ENCODE measurements at places on chromosomes 6 and 20.
A peak's percentile ranks its signal among the peaks of the same experiment; 100 is the strongest.

DNA sequence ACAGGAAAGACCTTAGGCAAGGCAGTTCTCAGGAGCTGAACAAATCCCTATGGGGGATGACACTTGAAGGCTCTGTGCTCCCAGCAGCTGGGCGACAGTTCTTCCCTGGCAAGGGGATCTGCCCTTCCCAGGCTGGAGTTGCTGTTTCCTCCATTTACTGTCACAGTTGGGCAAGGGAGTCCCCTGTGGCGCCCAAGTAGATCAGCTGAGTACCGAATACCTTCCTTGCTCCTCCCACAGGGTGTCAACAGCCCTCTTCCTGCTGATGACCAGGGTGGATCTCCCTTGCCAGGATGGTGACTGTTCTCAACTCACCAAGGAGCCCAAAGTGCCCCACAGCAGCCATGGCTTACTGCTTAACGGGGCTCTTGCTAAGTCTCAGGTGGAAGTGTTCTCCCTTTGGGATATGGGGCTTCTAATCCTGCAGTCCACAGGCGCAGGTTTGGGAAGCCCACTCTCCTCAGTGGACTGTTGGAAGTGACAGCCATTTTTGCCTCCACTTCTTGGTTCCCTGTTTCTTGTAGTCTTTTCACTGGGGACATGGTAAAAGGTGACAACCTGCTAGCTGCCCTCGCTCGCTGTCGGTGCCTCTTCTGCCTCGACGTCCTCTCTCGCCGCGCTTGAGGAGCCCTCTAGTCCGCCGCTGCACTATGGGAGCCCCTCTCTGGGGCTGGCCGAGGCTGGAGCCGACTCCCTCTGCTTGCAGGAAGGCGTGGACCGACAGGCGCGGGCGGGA is 5.7 kb upstream of the PSMG4 start:
- no peak overlapping the region for H3K27ac ChIP-seq
- no peak overlapping the region for H3K4me3 ChIP-seq
- no peak for DNase-seq
- H3K36me3 ChIP-seq: no peaks in the 10 kb centered on the region
- peaks cover 4% of the 10 kb centered on the region for H3K27me3 ChIP-seq
- H3K4me1 ChIP-seq: peaks cover 4% of the 10 kb centered on the region

DNA sequence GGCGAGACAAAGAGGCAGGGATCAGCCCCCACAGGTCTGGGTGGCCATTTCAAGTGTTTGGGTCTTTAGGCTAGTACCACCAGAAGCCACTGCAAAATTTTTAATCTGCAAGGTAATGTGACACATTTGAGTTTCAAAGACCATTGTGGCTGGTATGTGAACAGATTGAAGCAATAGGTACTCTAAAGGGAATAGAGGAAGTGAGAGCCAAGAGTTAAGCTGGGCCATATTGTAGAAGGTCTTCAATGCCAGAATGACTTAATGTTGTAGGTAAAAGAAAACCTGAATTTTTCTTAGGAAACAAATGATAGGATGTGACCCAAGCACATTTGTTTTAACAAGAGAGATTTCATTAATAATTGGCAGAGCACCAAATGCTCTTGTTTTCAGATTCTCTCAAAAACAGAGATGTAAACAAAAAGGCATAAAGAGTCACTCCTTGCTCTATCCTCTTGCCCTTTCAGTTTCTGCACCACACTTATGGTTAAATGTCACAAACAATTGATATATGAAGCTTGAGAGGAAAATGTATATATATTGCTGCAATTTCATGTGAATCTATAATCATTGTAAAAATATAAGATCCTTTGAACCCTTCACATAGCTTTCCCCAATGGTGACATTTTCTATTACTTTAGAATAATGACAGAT is 307.1 kb upstream of the PLN start:
- H3K36me3 ChIP-seq: no peaks in the 10 kb centered on the region
- H3K27me3 ChIP-seq: no peaks in the 10 kb centered on the region
- no peak for DNase-seq
- no peak overlapping the region for H3K27ac ChIP-seq
- H3K4me3 ChIP-seq: no peak overlapping the region

DNA sequence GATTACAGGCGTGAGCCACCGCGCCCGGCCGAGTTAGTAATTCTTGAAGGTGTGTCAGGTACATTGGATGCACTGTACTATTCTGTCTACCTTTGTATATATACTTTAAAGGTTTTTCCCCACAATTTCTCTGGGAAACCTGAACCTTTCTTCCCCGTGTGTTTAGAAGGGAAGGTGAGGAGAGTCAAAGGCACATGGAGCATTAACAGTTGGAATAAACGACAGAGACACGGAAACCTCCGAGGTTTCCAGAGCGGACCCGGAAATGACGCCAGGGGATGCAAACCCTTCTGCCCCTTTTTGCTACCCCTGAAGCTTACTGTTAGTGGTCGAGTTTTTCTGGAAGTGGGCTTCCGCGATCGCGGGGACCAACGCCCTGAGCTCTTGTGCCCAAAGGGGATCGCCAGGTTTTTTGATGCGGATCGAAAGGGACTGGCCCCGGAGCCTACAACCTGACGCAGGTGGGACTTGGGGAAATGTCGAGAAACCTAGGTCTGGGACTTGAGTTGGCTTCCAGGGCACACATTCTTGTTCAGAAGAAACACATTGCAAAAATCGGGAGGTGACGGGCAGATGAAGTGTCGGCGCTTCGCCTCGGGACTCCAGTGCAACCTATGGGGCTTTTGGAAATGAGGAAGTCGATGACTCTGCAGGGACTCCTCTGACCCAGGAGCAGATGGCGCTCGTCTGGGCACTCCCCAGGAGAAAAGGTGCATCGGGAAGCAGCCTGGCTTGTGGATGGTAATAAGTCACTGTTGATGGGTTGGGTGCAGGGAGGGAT is 218.2 kb downstream of the OR2B2 start:
- H3K4me1 ChIP-seq: peaks cover 3% of the 10 kb centered on the region
- no peaks in the 10 kb centered on the region for H3K36me3 ChIP-seq
- H3K4me3 ChIP-seq: peak overlapping the region; percentile 66
- no peaks in the 10 kb centered on the region for H3K27me3 ChIP-seq

- no peaks in the 10 kb centered on the region for H3K36me3 ChIP-seq
- no peaks in the 10 kb centered on the region for H3K27me3 ChIP-seq
- peak overlapping the region; percentile 93 for H3K27ac ChIP-seq
Measured at GRCh38 chr20:62925420-62926228, 681 bp downstream of the DIDO1 start.

DNA sequence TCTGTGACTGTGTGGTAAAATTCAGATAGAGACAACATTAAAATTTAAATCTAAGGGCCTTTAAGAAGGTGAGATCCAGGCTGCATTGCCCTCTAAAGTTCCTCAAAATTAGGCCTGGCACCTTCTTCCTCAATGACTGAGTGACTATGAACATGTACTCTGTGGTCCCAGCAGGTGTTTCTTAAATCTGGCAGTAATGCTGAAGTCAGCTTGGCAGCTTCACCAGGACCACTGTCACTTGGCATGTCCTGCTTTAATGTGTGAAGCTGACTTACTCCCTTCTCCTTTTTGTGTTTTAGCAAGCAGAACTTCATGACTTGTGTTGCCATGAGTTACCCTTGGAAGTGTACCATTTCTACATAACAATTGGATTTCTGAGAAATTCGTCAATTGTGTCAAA is 141.7 kb downstream of the NKAIN2 start:
- no peaks in the 10 kb centered on the region for H3K27me3 ChIP-seq
- H3K4me3 ChIP-seq: no peak overlapping the region
- no peak for DNase-seq
- H3K36me3 ChIP-seq: no peaks in the 10 kb centered on the region
- H3K27ac ChIP-seq: no peak overlapping the region

GRCh38 chr20:19624221-19624965 is 133.7 kb upstream of the RIN2 start:
- no peak overlapping the region for H3K27ac ChIP-seq
- no peak for DNase-seq
- H3K4me1 ChIP-seq: no peaks in the 10 kb centered on the region
- no peaks in the 10 kb centered on the region for H3K36me3 ChIP-seq
- no peak overlapping the region for H3K4me3 ChIP-seq

- no peaks in the 10 kb centered on the region for H3K27me3 ChIP-seq
- H3K36me3 ChIP-seq: no peaks in the 10 kb centered on the region
- DNase-seq: no peak
- H3K4me1 ChIP-seq: no peaks in the 10 kb centered on the region
- H3K4me3 ChIP-seq: no peak overlapping the region
Measured at GRCh38 chr6:91562955-91563354, 976.1 kb upstream of the MAP3K7 start.

GRCh38 chr6:89308525-89309395 is 6.3 kb downstream of the GABRR2 start:
- no peaks in the 10 kb centered on the region for H3K4me1 ChIP-seq
- no peak overlapping the region for H3K4me3 ChIP-seq
- no peaks in the 10 kb centered on the region for H3K27me3 ChIP-seq
- no peak for DNase-seq

GRCh38 chr6:125197795-125198269 is 44.3 kb downstream of the TPD52L1 start:
- H3K36me3 ChIP-seq: no peaks in the 10 kb centered on the region
- H3K27me3 ChIP-seq: no peaks in the 10 kb centered on the region
- DNase-seq: no peak

GRCh38 chr6:32087574-32088486 is 21.3 kb downstream of the TNXB start:
- H3K4me3 ChIP-seq: no peak overlapping the region
- peak; percentile 32 for DNase-seq
- no peaks in the 10 kb centered on the region for H3K36me3 ChIP-seq
- H3K27me3 ChIP-seq: peaks cover 10% of the 10 kb centered on the region
- no peak overlapping the region for H3K27ac ChIP-seq

DNA sequence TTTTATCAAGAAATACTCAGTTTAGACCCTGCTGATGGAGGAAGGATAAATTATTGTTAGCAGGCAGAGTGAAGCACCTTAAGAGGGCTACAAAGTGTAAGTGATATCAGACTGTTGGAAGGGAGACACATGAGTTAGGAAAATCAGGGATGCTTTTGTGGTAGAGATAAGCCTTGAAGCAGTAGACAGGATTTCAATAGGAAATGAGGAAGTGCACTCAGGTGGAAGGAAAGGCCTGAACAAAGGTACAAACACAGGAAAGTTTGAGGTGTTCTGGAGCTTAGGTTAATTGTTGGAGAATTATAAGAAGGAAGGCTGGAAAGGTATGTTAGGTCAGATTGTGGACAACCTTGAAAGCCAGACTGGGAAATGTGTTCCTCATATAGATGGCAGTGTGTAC is 7.6 kb downstream of the CYB5R4 start:
- no peak overlapping the region for H3K4me3 ChIP-seq
- no peak for DNase-seq
- peaks cover 2% of the 10 kb centered on the region for H3K4me1 ChIP-seq
- no peak overlapping the region for H3K27ac ChIP-seq
- H3K36me3 ChIP-seq: peaks cover 30% of the 10 kb centered on the region

DNA sequence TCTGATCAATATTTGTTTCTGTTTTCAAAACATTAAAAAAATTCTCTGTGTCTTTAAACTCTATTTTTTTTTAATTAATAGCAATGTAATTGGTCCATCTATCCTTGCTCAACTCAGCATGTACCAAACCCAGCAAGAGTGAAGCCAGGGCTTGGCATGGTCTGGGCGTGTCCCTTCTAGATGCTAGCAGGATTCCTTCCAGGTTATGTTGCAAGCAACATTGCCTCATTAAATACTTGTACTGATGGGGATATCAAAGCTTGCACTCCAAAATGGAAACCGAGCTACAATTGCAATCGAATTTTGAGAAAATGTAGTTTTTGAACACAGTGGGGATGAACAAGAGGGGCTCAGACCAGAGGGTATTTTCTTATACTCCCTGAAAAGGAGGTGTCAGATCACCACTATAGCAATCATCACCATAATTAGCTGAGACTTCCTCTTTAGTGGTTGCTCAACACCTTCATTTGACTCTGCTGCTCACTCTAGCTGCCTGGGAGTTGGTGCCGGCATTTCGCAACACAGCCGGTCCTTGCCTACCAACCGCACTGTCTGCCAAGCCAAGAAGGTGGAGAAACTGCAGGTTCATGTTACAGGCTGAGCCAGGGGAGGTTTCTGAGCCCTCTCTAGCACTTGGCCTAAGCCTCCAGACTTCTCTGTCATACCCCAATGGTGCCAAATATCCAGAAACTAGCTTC is 67.8 kb upstream of the RALGAPA2 start:
- DNase-seq: no peak
- no peaks in the 10 kb centered on the region for H3K4me1 ChIP-seq
- no peaks in the 10 kb centered on the region for H3K36me3 ChIP-seq
- no peak overlapping the region for H3K4me3 ChIP-seq
- no peaks in the 10 kb centered on the region for H3K27me3 ChIP-seq

DNA sequence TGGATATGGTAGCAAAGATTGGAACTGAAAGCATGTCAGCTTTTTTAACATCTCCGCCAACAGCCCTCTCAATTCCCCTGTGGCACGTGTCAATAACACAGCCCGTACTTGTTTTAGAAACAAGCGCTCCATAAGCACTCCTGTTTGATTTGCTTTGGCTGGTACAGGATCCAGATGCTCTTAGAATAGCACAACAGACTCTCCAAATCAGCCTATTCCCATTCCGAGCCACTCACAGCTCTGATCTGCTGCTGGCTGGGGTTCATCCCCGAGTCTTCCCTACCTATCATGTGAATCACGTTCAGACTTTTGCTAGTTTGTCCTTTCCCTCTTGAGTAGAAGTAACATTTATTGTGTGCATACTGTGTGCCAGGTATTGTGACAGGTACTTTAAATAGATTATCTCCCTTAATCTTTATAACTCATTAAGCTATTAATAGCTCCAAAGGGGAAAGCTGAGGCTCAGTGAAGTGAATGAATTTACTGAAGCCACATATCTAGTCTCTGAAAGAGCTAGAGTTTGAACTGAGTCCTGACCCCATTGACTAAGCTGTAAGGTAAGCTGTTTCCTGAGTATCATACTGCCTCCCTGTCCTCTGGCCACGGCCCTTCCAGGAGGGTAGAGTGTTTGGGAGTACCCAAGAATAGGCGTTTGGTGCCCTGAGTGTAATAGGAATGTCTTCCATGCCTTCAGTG is 46.7 kb downstream of the RALY start:
- H3K4me1 ChIP-seq: peaks cover 15% of the 10 kb centered on the region
- H3K27ac ChIP-seq: no peak overlapping the region
- peaks cover 5% of the 10 kb centered on the region for H3K36me3 ChIP-seq
- no peak overlapping the region for H3K4me3 ChIP-seq
- no peak for DNase-seq

DNA sequence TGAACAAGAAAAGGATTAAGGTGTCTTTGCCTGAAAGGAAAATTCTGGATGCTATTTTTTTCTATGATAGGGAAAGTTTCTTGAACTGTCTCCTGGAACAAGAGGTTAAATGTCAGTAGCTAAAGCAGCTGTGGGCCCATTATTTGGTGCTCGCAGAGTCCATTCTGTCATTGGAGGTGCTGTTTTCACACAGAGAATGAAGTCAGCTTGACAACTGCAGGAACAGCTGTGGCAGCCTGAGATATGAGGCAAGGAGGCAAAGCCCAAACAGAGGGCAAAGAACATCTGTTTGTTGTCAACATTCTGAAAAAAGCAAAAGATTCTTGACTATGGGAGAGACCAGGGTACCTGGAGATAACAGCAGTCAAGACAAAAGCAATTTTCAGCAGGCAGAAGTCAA is 548.2 kb downstream of the KIF16B start:
- H3K4me3 ChIP-seq: no peak overlapping the region
- H3K27me3 ChIP-seq: no peaks in the 10 kb centered on the region
- no peak for DNase-seq

GRCh38 chr6:157956171-157956730 is 25.4 kb upstream of the SYNJ2 start:
- H3K27ac ChIP-seq: no peak overlapping the region
- no peak overlapping the region for H3K4me3 ChIP-seq
- no peaks in the 10 kb centered on the region for H3K27me3 ChIP-seq
- H3K4me1 ChIP-seq: no peaks in the 10 kb centered on the region

GRCh38 chr20:8901237-8902025 is 167.5 kb upstream of the PLCB4 start:
- DNase-seq: no peak
- no peak overlapping the region for H3K4me3 ChIP-seq
- H3K36me3 ChIP-seq: no peaks in the 10 kb centered on the region

GRCh38 chr6:53634184-53634631 is 31.3 kb downstream of the KLHL31 start:
- no peak overlapping the region for H3K27ac ChIP-seq
- no peaks in the 10 kb centered on the region for H3K4me1 ChIP-seq
- no peaks in the 10 kb centered on the region for H3K27me3 ChIP-seq
- no peak overlapping the region for H3K4me3 ChIP-seq
